ENCODE measurements at places on chromosomes 1 and 21. TPM values are rescaled to one million over a fixed set of nuclear protein-coding genes. Genes with fewer than 3 reads are reported as not detected.

DNA sequence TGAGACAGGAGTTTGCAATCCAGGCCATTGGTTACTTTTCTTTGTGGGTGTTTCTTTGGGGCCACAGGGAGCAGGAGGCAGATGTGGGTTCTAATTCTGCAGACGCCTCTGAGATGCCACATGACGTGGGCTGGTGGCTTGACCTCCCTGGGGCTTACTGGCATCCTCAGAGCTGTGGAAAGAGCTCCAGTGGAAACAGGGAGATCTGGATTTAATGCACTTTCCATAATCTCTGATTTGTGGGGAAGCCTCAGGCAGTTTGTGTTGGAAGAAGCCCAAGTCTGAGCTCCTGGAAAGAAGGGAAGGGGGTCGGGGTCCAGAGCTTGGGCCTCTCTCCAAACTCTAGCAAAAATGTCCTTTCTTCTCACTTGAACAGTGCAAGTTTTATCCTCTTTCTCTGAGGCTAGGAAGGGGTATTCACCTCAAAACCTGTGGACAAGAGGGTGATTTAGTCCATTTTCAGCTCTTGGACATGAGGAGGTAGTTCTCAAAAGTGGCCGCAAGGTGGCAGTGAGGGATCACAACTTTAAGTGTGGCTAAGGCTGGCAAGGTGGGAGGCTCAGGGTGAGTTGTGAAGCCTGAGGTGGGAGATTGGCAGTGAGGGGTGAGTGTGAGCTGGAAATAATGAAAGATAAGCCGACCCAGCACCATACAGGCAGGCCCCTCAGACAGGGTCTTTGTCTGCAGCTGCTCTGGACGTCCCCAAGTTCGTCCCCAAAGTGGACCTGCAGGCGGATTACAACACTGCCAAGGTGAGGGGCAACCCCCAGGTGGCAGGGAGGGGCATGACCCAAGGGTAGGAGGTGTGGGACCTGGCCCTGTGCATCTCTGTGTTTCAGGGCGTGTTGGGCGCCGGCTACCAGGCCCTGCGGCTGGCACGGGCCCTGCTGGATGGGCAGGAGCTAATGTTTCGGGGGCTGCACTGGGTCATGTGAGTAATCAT lies 9.2 kb downstream of the IKBKE start:
- no peak overlapping the region for H3K4me3 ChIP-seq
- peak overlapping the region; percentile 61 for H3K27ac ChIP-seq
- peaks cover 48% of the 10 kb centered on the region for H3K36me3 ChIP-seq

DNA sequence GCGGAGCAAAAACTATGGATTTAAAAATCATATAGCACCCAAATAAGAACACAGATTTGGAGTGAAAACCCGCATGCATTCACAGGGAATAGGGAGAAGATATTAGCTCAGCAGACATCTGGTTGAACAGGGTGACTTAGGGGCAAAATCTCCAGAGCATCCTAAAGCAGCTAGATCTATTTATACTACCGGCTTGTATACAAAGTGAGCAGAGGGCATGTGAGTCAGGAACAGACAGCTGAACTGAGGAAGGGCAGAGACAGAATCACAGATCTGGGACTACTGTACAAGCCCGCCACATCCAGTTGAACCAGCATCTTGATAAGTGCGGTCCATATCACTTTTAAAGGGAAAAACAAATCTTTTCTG lies 35.2 kb upstream of the EXOSC10 start:
- peaks cover 9% of the 10 kb centered on the region for H3K36me3 ChIP-seq
- H3K27ac ChIP-seq = no peak overlapping the region
- DNase-seq = no peak
- no peaks in the 10 kb centered on the region for H3K27me3 ChIP-seq

DNA sequence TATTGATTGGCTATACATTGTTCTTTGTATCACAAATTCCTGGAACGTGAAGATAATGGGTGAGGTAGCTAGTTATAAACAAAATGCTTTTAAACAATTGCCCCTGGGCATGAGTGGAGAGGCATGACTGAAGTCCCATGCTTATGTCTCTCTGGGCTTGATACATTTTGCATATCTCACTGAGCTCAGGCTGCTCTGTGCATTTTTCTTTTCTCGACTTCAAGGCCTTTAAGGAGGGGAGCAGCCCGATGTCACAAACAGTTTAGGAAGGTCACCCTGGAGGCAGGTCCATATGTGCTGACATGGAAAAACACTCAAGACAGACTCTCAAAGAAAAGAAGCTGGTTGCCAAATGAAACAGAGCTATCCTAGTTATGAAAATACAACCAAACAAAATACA lies 80.1 kb upstream of the PUM1 start:
- H3K27me3 ChIP-seq = peaks cover 6% of the 10 kb centered on the region
- H3K4me1 ChIP-seq = no peaks in the 10 kb centered on the region
- H3K27ac ChIP-seq = no peak overlapping the region
- no peak for DNase-seq
- H3K4me3 ChIP-seq = no peak overlapping the region
- H3K36me3 ChIP-seq = no peaks in the 10 kb centered on the region

The LMX1A gene
- not detected for total RNA-seq

DNA sequence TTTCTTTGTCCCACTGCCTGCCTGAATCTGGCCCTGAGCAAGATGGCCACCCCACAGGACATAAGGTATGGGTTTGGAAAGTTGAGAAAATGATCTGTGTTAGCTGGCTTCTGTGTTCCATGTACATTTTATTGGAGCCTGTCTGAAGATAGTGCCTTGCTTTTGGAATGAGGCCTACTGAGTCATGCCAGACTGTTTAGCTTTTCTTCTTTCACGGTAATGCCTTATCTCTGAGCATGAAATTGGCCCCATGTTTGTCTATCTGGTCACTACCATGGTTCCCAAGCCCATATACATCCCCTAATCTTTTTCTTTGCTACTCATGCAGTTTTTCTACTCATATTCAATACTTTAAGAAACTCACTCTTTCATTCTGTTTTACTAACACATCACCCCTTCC lies 85.1 kb upstream of the LMO4 start:
- H3K4me1 ChIP-seq = no peaks in the 10 kb centered on the region
- H3K36me3 ChIP-seq = no peaks in the 10 kb centered on the region
- H3K4me3 ChIP-seq = no peak overlapping the region
- DNase-seq = no peak
- no peak overlapping the region for H3K27ac ChIP-seq

GRCh38 chr21:38498057-38498833 lies at the start of gene ERG:
TSS of gene ERG (minus strand) at chr21:38498477. CDS start at chr21:38498380, 97 bp downstream.
- peaks cover 62% of the 10 kb centered on the region for H3K27me3 ChIP-seq
- DNase-seq = no peak
- H3K36me3 ChIP-seq = no peaks in the 10 kb centered on the region
- H3K4me3 ChIP-seq = no peak within 1 kb of the TSS
- H3K4me1 ChIP-seq = no peaks in the 10 kb centered on the region
- H3K27ac ChIP-seq = no peak within 1 kb of the TSS

DNA sequence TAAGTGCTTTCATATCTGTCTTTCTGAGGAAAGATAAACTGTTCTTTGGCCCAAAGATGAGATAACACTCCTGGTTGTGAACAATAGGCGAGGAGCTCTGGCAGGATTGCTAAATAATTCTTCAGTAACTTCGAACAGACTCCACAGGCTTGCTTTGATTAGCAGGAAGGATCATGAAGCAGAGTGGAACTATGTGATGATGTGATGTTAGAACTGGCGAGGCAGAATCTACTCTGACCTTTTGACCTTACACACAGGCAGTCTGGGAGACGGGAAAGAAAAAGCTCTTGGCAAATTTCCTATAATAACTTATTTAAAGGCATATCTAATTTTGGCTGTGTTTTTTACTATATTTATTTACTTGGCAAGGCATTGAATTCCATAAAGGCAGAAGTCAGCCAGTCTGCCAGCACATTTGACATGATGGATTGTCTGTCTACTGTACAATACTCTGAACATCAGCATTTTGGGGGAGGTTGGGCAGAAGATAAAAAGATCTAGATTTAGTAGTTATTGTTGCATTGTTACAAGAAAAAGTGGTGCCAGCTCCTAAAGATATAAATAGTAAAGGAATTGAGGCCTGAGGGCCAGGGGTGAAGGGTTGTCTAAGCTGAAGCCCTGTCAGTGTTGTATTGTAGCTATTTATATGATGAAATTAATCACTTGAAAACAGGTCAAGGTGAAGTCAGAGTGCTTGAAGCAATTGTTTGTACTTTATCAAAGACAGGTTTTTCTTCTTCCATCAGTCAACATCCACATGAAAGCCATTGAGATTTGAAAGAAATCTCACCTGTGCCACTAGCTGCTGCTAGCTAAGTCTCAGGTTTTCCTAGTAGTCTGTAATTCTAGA lies 708.8 kb downstream of the LTN1 start:
- no peak overlapping the region for H3K27ac ChIP-seq
- DNase-seq = no peak
- no peak overlapping the region for H3K4me3 ChIP-seq
- H3K27me3 ChIP-seq = no peaks in the 10 kb centered on the region
- no peaks in the 10 kb centered on the region for H3K4me1 ChIP-seq
- H3K36me3 ChIP-seq = no peaks in the 10 kb centered on the region

DNA sequence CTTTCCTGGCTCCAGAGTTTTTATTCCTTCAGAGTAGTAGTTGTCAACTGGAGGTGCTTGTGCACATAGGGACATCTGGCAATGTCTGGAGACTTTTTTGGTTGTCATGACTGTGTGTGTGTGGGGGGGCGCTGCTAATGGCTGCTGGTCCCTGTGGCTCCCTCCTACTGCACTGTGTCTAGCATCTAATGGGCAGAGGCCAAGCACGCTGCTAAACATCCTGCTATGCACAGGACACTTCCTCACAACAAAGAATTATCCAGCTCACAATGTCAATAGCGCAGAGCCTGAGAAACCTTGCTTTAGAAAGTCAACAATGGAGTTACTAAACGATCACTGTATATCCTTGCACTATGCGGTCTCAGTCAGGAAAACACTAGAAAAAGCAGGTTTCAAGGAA lies 19.7 kb upstream of the HMGB4 start:
- DNase-seq = no peak
- H3K4me1 ChIP-seq = no peaks in the 10 kb centered on the region
- no peak overlapping the region for H3K4me3 ChIP-seq
- H3K36me3 ChIP-seq = no peaks in the 10 kb centered on the region
- H3K27me3 ChIP-seq = peaks cover 9% of the 10 kb centered on the region
- no peak overlapping the region for H3K27ac ChIP-seq

GRCh38 chr1:23184212-23184934 lies 15.7 kb upstream of the LUZP1 start:
- H3K27ac ChIP-seq = no peak overlapping the region
- peaks cover 13% of the 10 kb centered on the region for H3K27me3 ChIP-seq
- peak overlapping the region; percentile 33 for H3K4me3 ChIP-seq
- H3K4me1 ChIP-seq = peaks cover 7% of the 10 kb centered on the region

DNA sequence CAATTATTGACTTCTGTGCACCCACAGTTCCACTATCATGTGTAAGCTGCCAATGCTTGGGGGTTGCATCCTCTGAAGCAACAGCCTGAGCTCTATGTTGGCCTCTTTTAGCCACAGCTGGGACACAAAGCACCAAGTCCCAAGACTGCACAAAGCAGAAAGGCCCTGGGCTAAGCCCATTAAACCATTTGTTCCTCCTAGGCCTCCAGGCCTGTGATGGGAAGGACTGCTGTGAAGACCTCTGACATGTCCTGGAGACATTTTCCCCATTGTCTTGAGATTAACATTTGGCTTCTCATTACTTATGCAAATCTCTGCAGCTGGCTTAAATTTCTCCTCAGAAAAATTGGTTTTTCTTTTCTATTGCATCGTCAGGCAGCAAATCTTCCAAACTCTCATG lies 123.7 kb upstream of the DEPDC1 start:
- no peaks in the 10 kb centered on the region for H3K27me3 ChIP-seq
- H3K27ac ChIP-seq = no peak overlapping the region
- no peak for DNase-seq
- H3K4me1 ChIP-seq = no peaks in the 10 kb centered on the region

- no peaks in the 10 kb centered on the region for H3K27me3 ChIP-seq
- peaks cover 37% of the 10 kb centered on the region for H3K36me3 ChIP-seq
- peak; percentile 69 for DNase-seq
- H3K4me3 ChIP-seq = peak overlapping the region; percentile 91
Observed at GRCh38 chr1:201022820-201023516, 546 bp downstream of the KIF21B start.

- H3K27me3 ChIP-seq = peaks cover 3% of the 10 kb centered on the region
- H3K36me3 ChIP-seq = no peaks in the 10 kb centered on the region
- H3K4me3 ChIP-seq = no peak overlapping the region
Observed at GRCh38 chr1:232333419-232333767, 296.5 kb downstream of the SIPA1L2 start.

GRCh38 chr1:59541891-59542290 lies 245.0 kb downstream of the FGGY start:
- H3K27me3 ChIP-seq = no peaks in the 10 kb centered on the region
- no peaks in the 10 kb centered on the region for H3K36me3 ChIP-seq
- H3K4me1 ChIP-seq = peaks cover 8% of the 10 kb centered on the region
- no peak overlapping the region for H3K4me3 ChIP-seq
- no peak overlapping the region for H3K27ac ChIP-seq
- DNase-seq = no peak

DNA sequence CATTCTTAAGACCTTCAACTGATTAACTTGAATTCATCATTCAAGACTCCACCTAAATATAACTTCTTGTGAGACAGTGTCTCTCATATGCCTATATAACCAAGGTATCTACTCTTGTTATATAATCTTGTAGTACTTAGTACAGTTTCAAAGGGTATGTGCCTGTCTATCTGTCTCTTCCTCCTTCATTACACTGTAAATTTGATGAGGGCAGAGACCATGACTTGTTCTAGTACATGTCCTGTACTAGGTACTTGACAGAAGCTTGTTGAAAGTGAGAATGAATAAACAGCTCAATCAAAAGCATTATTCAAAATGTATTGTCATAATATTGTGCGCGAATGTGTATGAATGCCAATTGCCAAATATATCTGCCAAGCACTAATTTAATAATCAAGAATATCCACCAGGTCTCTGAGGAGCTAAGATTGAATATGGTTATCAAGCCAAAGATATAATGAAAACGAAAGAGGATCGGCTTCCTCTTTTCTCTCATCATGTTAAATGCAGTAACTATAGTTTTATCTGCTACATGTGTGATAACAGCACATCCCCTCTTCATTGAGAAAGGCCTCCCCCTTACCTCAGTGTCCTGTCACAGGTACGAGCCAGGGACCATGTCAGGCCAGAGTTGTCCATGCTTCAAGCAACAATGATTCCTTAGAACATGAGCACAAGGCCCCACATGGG lies 117.3 kb downstream of the UCHL5 start:
- no peak overlapping the region for H3K4me3 ChIP-seq
- H3K27me3 ChIP-seq = no peaks in the 10 kb centered on the region
- DNase-seq = no peak
- no peak overlapping the region for H3K27ac ChIP-seq
- H3K36me3 ChIP-seq = peaks cover 1% of the 10 kb centered on the region

The PAQR6 gene
- total RNA-seq = 5.0 TPM

Measured in activated CD8-positive, alpha-beta memory T cell treated with anti-CD3 and anti-CD28 coated beads, Interleukin-2, amount 10 ng/mL, durations not matched to agents 7 days and 5 days (primary cell).